ENCODE measurements at places on chromosomes 16 and 17.

GRCh38 chr17:17994271-17995069 is 21.8 kb downstream of the DRC3 start:
- DNase-seq = no peak

- DNase-seq = no peak
These were observed 390.4 kb downstream of the SHISA9 start for GRCh38 chr16:13291591-13292333.

- no peak for DNase-seq
These were observed 255.4 kb upstream of the CACNG5 start for GRCh38 chr17:66579556-66579955.

DNA sequence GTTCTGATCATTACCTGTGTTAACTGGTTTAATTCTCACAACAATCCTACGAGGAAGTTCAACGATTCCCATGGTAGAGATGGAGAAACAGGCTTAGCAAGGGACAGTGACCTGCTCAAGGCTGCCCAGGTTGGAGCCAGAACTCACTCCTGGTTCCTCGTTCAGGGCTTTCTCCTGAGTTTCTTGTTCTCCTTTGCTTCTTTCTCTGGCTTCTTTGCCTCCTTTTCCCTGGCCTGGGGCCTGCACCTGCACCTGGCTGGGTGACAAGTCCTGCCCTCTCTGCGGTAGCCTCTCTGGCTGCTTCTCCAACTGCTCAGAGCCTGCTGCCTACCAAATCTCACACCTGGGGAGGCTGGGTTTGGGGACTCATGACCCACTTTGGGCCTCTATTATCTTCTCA is 2.8 kb downstream of the CCL22 start:
- no peak for DNase-seq

- DNase-seq = no peak
These were observed 29.6 kb downstream of the PRKAR1A start for GRCh38 chr17:68541816-68542215.

- no peak for DNase-seq
These were observed 280.2 kb upstream of the TOM1L1 start for GRCh38 chr17:54620399-54620978.

- DNase-seq = no peak
These were observed 47.3 kb upstream of the TBX2 start for GRCh38 chr17:61352408-61352770.

- DNase-seq = no peak
These were observed 13.8 kb upstream of the SP2 start for GRCh38 chr17:47882247-47882646.

DNA sequence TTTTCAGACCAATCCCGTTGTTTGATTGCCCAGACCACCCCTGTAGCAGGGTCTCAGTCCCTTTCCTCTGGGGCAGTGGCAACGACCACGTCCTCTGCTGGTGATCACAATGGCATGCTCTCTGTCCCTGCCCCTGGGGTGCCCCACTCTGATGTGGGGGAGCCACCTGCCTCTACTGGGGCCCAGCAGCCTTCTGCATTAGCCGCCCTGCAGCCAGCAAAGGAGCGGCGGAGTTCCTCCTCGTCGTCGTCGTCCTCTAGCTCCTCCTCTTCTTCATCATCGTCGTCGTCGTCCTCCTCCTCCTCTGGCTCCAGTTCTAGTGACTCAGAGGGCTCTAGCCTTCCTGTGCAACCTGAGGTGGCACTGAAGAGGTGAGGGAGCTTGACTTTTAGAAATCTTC is 9.2 kb downstream of the ELOB start:
- DNase-seq = no peak

- DNase-seq = no peak
These were observed 99.8 kb upstream of the CDH5 start for GRCh38 chr16:66266436-66267291.

GRCh38 chr17:7313088-7313889 is 1.9 kb downstream of the GPS2 start:
- no peak for DNase-seq

GRCh38 chr16:85963753-85964285 is 64.9 kb downstream of the IRF8 start:
- DNase-seq = no peak

- no peak for DNase-seq
These were observed 292.0 kb upstream of the TNRC6C start for GRCh38 chr17:77666462-77666861.

DNA sequence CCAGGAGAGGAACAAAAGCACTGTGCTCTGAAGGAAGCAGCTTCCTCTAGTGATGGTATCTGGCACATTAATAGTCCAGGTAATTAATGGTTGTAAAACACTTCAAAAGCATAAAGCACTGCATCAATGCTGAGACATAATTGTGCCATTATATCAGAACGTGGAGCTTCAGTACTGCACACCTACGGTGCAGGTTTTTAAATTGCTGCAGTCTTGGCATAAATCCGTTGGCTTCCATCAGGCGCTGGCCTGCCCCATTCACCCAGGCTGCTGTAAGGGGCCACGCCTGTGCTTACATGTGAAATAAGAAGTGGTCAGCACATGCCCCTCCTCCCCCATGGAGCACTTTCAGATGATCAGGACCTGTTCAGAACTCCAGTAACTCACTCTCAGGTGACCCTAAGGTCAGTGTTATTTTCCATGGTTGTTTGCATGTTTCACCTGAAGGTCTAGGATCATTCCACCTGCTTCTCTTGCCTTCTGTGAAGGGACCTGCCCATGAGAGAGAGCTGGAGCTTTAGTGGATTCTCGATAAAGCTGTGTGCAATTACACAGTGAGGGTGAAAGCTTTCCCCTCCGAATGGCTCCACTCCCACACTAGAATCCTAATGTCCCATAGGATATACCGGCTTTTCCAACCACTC is 345.3 kb downstream of the CA10 start:
- DNase-seq = no peak

GRCh38 chr17:82663381-82664275 is 15.4 kb upstream of the WDR45B start:
- no peak for DNase-seq

- no peak for DNase-seq
These were observed 43.9 kb downstream of the ZNF207 start for GRCh38 chr17:32393904-32394303.

DNA sequence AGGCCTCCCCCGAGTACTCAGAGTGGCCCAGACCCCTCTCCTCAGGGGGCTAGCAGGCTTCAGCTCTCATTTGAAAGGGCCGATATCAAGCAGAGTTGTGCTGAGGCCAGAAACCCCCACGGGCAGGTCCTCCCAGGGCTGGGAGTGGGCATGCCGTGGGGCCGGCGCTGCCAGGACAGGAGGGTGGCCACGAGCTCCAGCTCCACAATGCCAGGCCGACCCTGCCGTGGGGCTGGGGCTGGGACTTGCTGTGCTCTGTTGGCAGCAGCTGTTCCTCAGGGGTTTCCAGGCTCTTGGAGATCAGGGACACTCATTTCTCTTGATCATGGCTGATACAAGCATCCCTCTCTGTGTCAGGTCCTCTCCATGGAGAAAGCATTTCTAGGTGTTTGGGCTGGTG is 3.2 kb upstream of the NPB start:
- no peak for DNase-seq

DNA sequence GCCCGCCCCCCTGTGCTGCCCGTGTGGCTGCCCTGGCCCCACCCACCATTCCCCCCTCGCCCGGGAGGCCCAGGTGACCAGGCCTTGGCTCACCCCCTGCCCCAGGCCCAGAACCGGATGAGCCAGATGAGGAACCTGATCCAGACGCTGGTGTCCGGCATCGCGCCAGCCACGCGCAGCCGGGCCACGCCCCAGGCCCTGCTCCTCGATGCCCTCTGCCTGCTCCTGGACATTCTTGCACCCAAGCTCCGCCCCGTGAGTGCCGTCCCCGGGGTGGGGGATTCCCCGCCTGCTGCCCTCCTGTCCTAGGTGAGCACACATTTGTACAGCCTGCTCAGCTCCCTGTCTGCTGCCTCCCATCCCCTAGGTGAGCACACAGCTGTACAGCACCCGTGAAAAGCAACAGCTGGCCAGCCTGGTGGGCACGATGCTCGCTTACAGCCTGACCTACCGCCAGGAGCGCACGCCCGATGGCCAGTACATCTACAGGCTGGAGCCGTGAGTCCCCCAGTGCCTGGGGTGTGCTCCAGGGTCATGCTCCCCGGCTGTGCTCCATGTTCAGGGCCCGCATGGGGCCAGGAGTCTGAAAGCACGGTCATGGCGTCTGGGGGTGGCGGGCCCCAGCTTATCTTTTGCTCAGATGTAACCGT is 4.8 kb downstream of the GNG13 start:
- DNase-seq = no peak

DNA sequence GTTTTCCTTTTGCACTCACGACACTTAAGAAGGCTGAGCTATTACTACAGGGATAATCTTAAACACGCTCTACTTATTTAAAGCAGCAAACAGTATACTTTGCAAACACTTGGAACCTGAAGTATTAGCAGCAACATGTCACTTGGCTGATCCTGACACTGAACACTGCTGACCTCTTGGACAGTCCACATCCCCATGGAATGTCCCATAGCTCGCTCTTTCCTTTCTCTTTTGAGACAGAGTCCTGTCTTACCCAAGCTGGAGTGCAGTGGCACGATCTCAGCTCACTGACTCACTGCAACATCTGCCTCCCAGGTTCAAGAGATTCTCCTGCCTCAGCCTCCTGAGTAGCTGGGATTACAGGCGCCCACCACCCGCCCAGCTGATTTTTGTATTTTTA is 26.4 kb downstream of the SMYD4 start:
- DNase-seq = no peak

- no peak for DNase-seq
These were observed 27.1 kb downstream of the ARSG start for GRCh38 chr17:68318103-68318991.

DNA sequence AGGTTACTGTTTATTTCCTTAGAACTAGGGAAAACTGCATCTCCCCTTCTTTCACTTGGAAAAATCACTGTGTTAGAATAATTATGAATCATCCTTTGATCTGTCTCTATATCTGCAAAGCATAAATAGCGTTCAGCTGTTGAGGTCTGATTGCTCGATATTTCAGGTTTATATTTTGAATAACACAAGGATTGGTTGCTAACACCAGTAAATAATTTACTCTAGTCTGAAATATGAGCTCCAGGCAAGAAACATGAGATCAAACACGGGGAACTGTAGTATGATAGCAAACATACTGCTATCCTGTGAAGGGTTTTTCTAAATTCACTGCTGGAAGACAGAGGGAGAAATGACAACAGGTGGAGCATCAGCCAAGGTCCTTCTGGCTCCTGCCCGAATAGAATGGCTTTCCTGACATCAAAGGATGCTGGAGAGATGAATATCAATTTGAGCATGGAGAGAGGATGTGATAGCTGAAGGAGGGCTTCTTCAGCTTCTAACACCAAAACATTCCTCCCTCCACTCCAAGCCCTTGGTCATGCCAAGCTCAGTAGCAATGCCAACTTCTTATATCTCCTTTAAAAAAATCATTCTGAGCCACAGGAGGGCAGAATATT is 450.3 kb downstream of the SHISA9 start:
- no peak for DNase-seq
